Astrocyte (in vitro differentiated cells and primary cell): ENCODE measurements at places on chromosomes 12 and 14. TPM values are rescaled to one million over a fixed set of nuclear protein-coding genes. Genes with fewer than 3 reads are reported as not detected.

DNA sequence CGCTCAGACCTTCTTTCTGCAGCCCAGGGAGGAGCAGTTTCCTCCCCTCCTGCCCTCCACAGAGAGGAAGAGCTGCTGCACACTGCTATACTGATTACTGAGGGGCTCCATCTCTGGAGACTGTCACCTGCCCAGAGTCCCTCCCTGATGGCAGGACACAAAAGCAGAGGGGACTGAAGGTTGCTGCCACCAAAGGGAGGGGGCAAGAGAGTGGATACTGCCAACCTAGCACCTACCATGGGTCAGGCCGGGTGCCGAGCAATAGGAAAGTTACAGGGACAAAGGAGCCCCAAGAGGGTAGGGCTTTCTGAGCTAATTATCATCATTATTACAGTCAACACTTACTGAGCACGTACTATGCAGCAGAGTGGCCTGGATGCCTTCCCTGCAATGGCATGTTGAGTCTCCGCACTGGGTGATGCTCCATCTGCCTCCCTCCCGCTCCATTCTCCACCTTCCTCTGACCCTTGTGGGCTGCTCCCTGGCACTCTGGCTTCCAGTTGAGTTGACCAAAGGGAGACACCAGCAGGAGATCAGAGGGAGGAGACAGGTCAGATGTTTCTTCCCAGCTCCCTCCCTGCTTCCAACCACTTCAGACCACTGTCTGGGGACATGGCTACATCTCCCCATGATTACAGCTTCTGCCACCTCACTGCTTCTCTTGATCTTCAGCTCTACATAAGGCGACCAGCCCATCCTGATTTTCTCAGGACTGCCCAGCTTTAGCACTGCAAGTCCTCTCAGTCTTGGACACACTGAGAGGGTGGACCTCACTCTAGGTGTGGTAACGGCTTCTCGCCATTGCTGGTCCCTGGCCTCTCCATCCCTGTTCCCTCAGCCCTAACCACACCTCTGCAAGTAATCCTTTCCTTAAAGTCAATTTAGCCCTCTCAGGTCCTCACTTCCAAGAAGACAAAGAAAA, 2.6 kb upstream of the KRT79 start:
- DNase-seq = no peak

- DNase-seq = no peak
These were observed 492.7 kb upstream of the MGAT4C start for GRCh38 chr12:86748894-86749293.

CCDC38 gene
- total RNA-seq = 0.07 TPM in 1 of 2 replicates, not detected in the other

- DNase-seq = peak; percentile 10
These were observed 7.4 kb downstream of the UBE2N start for GRCh38 chr12:93434256-93434865.

DNA sequence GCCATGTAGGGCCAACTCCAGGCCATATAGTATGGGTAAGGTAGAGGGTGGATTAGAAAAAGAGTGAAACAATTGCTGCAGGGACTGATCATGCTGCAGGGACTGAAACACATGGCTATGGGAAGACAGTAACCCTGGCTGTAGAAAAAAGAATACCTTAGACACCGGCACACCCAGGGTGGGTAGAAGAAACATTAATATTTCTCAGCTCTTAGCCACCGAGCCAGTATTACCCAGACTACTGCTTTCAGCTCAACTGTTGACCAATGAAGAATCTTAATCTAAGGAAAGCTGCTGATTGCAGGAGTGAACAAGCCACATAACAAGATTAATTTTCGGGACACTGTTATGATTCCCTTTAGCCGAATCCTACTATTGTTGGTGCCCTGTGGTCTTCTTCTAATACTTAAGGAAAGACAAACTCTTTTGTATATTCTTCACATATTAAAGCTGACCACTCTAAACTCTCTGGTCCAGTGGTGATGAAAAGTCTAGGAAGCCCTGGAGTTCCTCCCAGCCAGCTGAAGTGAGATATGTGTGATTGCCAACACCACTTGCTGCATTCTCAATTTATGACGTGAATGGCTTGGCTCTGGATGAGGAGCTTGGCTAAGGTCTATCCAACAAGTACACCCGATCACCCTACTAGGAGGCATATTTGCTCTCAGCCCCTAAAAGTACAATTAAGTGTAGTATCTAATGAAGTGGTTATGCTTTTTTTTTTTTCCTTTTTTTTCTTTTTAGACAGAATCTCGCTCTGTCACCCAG, 69.2 kb downstream of the NOVA1 start:
- DNase-seq = peak; percentile 44

FBLN5 gene
- 12.5 and 14.9 TPM in 2 replicates for total RNA-seq

DNA sequence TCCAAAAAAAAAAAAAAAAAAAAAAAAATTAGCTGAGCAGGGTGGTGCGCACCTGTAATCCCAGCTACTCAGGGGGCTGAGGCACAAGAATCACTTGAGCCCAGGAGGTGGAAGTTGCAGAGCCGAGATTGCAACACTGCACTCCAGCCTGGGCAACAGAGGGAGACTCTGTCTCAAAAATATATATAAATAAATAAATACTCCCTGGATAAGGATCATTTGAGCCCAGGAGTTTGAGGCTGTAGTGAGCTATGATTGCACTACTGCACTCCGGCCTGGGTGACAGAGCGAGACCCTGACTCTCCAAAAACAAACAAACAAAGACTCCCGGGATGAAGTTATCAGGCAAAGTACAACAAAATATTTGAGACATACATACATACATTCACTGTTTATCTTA, 3.3 kb upstream of the NAA25 start:
- DNase-seq = no peak

DNA sequence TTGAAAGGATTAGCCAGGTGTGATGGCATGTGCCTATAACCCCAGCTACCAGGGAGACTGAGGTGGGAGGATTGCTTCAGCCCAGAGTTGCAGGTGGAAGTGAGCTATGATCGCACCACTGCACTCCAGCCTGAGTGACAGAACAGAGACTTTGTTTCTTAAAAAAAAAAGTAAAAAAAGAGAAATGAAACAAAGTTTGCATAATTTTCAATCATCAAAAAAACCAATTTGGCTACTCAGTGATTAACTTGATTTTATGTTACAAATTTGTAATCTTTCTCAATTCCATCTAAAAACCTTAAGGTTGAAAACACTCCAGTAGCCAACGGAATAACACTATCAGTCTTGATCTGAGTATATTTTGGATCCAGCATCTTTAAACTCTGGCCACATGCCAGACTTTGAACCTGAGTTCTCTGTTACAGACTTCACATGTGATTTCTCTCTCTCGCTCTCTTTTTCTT, 12.6 kb upstream of the DENND5B start:
- DNase-seq = no peak

DNA sequence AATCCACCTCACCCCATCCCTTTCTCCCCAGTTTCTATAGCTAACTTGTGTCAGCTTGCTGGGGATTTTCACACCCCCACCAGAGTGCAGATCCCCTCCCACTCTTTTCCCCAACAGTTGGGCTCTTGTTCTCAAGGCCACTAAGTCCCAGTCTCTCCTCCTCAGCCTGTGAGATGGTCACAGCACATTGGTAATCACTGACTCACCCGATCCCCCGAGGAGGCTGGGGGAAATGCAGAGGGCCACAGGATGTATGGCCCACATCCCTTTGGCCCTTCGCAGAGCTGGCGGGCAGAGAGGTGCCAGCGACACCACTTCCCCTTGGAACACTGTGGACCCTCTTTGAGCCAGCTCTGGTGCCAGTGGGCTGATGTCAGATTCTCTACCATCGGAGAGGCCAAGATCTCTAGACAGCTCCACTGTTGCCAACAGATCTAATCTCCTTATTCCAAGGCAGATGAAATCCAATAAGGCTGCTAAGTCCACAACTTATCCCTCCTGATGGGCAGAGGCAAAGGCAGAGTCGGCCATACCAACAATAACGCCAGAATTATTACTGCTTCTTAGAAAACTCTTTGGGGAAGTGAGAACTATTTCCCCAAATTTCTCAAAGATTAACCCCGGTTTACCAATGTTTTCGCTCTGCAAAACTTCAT, 1.6 kb downstream of the FMNL3 start:
- DNase-seq = peak; percentile 75

WSCD2 gene
- 0.10 and 0.11 TPM in 2 replicates for total RNA-seq

DNA sequence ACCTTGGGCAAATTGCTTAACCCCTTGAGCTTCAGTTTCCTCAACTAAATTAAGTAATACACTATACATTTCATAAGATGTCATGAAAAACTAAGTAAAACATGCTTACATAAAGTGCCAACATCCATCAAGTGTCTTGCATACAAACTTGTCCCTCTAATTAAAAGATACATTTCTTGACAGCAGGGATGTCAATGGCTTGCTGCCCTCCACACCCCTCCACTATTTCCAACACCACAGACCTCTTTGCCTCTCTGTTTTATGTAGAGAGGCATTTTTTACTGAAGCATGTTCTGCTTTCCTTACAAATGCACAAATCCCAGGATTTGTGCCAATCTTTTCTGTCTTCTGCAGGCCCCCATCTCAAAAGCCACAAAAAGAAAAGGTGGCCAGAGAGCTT, 89.0 kb upstream of the HOXC13 start:
- no peak for DNase-seq

GRCh38 chr14:88597038-88597437, 34.2 kb downstream of the ZC3H14 start:
- no peak for DNase-seq

DNA sequence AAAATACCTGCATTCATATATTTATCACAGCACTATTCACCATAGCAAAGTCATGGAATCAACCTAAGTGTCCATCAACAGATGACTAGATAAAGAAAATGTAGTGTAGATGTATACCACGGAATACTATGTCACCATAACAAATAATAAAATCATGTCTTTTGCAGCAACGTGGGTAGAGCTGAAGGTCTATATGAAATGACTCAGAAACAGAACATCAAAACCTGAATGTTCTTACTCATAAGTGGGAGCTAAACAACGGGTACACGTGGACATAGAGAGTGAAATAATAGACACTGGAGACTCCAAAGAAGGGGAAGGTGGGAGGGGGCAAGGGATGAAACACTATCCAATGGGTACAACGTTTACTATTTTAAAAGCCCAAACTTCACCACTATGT, 37.9 kb downstream of the SLC38A1 start:
- no peak for DNase-seq

STRAP gene
- 227 and 241 TPM in 2 replicates for total RNA-seq

CPM gene
- total RNA-seq = 2.7 and 3.5 TPM in 2 replicates

CRIP1 gene
- total RNA-seq = 21.3 and 29.5 TPM in 2 replicates

GRCh38 chr14:88929656-88930436, 105.4 kb downstream of the TTC8 start:
- DNase-seq = no peak

- DNase-seq = peak; percentile 32
These were observed at the start of gene AKAP5 for GRCh38 chr14:64465191-64465822. Gene AKAP5 (plus strand): TSS chr14:64465499. CDS start chr14:64468395, 2,896 bp downstream.

DNA sequence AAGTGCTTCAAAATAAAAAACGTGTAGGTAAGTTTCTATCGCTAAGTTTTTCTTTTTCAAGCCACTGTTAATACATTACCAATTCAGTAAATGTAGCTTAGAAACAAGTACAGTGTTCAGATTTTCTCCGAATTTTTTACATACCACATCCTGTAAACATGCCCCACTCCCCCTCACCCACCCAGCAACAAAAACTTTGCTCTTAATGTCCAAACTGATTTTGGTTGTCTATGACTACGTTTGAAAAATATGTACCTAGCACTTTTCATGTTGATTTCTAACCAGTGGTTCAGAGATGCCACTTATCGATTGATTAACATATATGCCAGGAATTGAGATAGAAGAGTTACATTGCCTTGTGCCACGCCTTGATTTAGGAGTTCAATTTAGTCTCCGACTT, 663 bp upstream of the LIN7A start:
- DNase-seq = no peak

DNA sequence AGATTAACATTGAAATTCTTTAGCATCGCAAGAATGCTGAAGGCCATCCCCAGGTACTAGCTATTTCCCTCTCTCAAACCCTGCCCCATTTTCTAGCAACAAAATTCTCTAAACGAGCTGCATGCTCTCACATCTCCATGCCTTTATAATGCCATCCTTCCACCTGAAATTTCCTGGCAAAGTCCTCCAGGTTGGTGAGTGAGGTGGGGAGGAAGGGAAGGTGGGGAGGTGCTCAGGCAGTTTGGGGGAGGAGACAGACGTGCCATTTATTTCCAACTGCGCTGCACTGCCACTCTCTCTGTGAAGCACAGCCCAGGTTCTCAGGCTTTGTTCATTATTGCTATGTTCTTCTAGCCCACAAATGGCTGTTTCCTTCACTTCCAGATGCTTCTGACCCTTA, 208.4 kb downstream of the PAWR start:
- no peak for DNase-seq

PLXNC1 gene
- 5.8 and 6.9 TPM in 2 replicates for total RNA-seq

DNA sequence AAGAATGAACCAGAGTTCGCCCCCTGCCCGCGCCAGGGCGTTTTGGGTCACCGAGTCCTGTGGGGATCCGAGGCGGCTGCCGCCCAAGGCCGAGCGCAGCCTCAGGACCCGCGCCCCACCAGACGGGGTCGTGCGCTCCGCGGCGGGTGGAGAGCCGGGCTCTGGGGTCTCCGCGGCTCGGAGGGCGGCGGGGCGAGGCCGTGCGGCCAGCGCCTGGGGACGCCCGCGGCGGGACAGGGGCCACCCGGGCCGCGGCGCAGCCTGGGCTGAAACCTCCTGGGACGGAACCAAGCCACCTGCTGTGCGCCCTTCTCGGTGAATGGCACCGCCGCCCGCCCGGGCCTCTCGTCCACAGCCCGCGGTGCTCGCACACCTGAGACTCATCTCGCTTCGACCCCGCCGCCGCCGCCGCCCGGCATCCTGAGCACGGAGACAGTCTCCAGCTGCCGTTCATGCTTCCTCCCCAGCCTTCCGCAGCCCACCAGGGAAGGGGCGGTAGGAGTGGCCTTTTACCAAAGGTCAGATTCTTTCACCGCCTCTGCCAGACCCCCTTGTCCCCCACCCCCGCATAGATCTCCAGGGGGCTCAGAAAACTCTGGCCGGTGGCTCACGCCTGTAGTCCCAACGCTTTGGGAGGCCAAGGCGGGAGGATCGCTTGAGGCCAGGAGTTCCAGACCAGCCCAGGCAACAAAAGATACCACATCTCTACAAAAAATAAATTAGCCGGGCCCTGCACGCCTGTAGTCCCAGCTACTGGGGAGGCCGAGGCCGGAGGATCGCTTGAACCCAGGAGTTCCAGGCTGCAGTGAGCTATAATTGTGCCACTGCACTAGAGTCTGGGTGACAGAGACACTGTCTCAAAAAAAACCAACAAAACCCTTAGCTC, 901 bp downstream of the B3GNT4 start:
- no peak for DNase-seq
